T-helper 17 cell (primary cell): ENCODE measurements at places on chromosomes 5 and 9.

DNA sequence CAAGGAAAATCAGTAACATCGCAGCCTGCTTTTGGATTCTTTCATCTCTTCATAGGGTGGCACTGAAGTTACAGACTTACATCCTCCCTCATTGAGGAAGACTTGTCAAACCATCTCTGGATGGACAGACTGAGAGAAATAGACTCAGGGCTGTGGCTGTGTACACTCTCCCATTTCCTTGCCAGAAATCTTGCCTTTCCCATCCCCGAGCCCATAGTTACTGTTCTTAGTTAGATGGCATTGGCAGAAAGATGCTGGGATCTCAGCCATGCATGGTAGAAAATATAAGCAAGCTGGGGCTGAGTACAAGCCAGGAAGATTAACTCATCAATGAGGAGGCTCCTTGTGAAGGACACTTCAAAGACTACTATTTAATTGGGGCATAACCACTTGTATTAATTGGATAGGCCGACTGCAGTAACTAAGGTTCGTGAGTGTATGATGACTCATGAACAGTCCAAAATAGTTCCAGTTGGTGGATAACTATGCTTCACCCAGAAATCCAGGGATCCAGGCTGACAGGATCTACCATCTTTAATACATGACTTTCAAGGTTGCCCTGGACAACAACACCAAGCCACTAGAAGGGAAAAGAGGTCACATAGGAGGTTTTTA, 137.9 kb downstream of the TMEM38B start:
- DNase-seq: no peak

DNA sequence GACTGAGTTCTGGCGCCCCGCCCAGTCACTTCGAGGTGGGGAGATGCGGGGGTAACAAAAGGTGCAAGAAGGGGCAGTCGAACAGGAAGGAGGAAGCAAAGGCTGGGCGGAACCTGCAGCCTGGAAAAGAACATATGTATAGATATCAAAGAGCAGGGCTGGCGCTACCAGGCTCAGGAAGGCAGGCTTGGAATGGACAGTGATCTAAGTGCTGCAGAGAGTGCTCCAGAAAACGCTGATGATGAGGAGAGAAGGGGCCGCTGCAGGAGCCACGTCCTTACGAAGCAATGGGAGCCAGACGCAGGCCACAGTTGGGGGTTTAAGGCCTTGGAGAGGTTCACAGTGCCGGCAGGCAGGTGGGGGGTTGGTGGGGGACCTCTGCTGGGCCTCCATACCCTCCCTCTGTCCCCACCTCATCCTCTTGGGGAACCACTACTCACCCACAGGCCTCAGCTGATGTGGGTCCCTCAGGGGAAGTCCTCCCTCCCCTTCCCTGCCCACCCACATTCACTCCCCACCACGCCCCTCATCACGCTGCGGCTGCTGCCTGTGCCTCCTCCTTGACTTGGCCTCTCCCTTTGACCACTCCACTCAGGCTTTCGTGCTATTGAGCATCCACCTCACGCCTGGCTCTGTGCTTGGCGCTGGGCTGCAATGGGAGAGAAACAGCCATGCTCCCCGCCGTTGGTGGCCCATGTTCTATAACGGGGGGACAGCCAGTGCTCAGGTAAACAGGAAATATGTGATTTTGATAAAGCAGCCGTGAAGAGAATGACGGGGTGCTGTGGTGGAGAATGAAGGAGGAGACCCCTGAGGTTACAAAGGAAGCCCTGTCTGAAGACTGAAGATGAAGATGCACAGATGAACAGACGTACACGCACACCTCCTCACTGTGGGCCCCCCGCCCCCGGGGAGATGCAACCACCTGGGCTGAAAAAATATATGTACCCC, 40.5 kb upstream of the RPL26L1 start:
- DNase-seq: no peak

DNA sequence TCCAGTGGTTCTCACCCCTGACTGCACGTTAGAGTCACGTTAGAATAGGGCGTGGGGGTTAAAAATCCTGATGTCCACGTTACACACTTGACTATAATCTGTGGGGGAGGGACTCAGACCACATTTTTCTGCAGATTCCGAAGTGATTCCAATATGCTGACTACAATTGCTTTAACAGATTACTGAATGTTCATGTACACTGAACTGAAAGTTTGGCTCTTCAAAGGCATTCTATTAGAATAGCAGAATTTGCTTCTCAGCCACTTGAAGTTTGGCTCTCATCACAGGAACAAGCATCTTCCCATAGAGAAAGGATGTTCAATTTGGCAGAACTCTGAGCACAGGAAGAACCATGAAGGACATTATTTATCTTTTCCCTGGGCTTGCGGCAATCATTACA, 84.5 kb downstream of the HAPLN1 start:
- DNase-seq: no peak

GRCh38 chr5:167453246-167454030, 838.0 kb upstream of the WWC1 start:
- DNase-seq: no peak

DNA sequence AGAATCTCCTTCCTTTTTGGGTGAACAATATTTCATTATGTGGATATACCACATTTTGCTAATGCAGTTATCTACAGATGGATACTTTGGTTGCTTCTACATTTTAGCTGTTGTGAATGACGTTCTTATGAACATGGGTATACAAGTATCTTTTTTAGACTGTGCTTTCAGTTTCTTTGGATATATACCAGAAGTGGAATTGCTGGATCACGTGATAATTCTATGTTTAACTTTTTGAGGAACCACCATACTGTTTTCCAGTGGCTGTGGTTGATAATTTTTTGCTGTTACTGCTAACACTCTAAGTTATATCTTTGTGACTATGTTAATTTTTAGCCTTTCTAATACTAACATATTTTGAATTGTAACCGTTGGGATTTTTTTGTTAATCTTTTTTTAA, 12.5 kb downstream of the WDR70 start:
- no peak for DNase-seq

DNA sequence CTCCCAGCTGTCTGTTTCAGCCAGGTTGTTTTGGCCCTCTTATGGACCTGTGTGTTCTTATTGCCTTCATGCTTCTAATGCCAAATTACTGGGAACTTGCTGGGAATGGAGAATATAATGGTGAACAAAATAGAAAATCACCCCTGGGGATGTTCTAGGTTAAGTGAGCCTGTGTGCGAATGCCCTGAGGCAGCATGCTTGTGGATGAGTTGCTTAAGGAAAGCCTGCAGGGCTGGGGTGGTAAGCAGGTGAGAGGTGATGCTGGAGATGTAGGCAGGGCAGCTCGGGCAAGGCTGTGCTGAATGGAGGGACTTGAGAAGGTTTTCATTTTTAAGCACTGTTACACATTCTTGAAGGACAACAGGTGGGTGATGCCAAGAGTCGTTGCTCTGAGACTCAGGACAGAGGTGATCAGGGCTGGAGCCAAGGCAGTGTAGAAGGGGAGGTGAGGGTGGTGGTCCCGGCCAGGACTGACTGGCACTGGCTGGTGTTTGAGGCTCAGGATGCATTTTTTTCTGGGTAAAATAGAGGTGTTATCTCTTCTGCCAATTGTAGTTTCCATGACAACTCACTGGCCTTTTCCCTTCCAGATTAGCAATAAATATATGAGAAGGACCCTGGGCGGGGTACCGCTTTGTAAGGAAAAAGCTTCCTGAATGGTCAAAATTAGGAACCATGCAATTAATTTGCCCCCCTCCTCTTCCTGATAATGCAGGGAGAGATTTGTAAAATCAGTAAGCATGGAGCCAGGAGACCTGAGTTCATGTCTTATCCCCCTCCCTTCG, 342.8 kb downstream of the ICE1 start:
- no peak for DNase-seq

DNA sequence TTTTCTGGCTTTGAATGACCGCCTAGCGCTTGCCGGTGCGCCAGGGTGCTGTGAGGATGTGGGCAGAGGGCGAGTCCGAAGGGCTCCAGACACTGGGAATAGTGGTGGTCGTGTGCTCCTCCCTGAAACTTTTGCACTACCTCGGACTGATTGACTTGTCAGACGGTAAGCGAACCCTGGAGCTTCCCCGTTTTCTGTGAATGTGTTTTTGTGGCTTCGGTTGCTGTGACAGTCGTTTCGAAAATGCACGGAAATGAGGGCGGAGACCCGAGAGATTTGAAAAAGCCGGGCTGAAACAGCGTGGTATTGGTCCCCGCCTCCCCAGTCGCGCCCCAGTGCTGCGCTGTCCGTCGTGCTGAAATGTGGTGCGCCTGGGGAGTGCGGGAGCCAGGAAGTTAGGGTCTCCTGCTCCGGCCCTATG, 102.5 kb upstream of the GABRP start:
- no peak for DNase-seq

DNA sequence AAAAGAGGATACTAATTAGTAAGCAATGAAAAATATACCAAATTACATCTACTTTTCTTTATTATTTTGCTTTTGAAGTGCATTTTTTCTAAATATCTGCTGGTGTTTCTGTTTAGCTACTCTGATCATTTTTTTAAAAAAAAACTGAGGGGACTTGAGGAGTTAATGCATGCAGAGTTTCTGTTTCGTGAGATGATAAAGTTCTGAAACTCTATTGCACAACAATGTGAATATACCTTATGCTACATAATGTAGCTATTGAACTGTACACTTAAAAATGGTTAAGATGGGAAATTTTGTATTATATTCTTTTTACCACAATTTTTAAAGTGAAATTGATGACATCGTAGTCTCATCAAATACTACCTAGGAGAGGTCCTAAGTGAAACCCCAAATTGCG, 288.3 kb upstream of the NR4A3 start:
- DNase-seq: no peak

GRCh38 chr5:149203921-149204441, 62.7 kb downstream of the ABLIM3 start:
- no peak for DNase-seq

- DNase-seq: no peak
Measured at GRCh38 chr9:112774006-112774996, 23.7 kb downstream of the SNX30 start.

- peak; percentile 46 for DNase-seq
Measured at GRCh38 chr5:177317959-177318377, 6.3 kb upstream of the MXD3 start.
